ENCODE measurements at places on chromosomes 16 and 17.

DNA sequence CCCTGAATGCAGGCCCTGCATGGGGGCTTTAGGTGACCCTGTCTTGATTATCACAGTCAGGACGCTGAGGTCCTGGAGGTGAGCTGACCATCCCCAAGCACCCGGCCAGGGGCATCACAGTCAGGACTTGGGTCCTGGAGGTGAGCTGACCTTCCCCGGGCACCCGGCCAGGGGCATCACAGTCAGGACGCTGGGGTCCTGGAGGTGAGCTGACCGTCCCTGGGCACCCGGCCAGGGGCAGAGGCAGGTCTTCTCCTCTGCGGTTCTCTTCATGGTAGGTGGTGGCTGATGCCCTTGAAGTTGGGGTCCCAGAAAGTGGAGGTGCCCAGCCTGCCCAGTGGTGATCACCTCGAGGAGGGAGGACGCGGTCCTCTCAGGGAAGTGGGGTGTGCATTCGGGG is 36.2 kb upstream of the GSE1 start:
- no peak for DNase-seq

DNA sequence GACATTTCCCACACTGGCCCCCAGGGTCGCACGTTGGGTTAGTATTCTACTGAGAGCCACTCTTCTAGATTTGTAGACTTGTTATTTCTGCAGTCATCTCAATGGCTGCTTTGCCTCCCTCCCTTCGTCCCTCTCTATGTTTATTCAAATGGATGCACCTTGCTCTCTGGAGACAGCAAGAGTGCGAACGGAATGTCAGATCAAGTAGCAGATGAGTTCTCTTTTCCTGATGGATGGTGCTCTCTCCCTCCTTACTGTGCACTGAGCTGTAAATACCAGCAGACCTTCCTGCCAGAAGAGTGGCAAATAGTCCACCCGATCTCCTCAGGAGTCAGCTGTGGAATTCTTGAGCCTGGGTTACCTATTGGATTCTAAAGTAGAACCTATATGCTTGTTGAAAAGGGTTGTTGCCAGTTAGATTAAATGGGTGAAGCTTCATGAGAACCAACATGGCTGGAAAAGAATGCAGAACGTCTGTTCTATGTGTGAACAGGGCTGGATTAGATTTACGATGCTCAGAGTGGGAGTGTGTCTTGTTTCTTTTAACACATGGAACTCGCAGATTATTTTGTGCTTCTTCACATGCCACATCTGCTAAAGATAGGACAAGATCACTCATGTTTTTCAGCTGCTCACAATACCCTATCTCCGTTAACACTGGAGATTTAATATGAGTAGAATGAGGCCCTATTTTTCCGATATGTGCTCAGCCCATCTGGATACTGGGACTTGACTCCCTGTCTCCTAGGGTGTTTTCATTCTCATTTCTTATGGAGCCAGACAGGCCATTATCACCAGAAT is 6.1 kb downstream of the GNAO1 start:
- DNase-seq: no peak

DNA sequence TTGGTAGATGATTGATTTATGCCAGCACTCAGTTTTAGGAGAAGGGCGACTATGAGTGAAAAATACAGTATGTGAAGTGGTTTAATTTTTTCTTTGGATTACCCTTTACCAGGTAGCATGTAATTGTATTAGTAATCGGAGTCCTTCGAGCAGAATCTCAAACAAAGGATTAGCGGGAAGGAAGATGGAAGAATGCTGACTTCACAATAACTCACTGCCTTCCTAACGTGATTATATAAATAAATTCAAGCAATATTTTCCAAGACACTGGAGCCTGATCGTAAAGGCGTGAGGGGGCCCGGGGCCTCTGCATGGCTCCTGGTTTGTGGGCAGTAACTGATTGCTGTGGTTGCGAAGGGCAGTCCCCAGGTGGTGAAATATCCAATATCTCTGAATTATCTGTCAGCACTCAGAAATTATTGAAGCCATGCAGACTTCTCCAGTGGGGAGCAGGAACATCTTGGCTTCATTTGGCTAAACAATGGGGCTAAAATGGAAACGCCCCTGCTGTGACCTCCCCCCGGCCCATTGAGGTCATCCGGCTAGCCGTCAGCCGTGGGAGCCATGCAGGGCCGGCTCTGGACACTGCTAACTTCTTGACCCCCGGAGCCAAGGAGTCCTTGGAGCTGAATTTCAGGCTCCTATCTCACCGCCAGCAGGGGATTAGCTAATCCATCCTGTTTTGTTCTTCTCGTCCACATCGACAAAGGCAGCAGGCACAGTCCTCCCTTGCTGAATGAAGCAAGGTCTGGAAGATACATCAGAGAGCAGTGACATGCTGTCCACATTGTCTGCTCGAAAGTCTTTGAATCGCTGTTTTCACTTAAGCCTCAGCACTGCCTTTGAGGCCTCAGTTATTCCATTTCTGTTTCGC is 295.9 kb upstream of the N4BP1 start:
- DNase-seq: no peak

DNA sequence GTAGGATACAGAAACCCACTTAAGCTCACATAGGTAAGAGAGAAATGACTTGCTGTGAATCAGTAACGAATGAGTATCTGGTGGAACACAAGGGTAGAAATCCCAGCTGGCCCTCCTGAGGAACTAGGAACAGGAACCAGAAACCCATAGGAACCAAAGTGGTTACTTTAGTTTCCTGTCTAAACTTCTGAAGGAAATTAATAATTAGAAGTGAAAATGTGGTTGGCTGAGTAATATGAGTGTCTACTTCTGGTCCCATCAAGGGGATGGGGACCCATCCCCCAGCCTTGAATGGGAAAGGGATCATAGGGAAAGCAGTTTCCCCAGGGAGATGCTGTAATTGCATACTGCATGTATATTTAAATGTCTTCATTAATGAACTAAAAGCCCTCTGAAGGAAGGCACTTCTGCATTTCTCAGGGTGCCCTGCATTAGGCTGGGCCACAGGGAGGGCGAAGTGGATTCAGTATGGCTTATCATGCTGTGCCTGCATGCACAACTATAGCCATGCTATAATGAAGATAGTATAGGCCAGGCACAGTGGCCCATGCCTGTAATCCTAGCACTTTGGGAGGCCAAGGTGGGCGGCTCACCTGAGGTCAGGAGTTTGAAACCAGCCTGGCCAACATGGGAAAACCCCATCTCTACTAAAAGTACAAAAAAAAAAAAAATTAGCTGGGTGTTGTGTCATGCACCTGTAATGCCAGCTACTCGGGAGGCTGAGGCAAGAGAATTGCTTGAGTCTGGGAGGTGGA is 45.6 kb downstream of the CYB5B start:
- DNase-seq: no peak

DNA sequence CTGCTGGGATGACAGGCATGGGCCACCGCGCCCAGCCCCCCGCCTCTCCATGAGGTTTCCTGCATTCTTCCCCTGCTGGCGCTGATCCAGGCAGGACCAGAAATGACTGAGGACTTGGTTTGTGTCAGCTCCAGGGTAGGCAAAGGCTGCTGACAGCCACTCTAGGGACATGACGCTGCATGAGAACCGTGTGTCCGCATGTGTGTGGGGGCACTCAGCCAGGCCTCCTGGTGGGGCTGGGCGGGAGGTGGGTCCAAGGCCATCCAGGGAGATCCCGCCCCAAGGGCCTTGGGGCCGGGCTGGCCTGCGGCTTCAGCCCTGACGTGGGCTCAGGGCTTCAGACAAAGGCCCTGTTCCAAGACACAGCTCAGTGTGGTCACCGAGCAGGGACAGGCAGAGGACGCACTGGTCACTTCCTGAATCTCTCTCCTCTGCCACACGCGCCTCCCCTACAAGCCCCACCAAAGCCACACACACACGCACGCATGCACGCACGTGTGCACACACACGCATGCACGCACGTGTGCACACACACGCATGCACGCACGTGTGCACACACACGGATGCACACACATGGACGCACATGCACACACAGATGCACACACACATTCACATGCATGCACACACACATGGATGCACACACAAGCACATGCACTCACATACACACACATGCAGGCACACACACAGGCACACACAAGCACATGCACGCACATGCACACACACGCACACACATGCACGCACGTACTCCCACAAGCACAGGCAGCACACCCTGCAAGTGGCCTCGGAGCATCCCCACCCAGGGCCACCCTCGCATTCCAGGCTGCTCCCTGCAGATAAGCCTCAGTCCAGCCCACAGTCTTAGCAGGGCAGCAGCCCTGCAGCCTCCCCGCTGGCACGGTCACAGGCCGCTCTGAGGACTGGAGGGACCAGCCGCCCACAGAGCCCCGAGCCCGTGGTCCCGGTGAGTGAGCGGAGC is 5.3 kb upstream of the TMEM204 start:
- DNase-seq: no peak

Measured in esophagus squamous epithelium (tissue), 5 donors.